ENCODE measurements at places on chromosomes 12 and 14.

- no peak for DNase-seq
These were observed 184.8 kb upstream of the PDE3A start for GRCh38 chr12:20183563-20183962.

DNA sequence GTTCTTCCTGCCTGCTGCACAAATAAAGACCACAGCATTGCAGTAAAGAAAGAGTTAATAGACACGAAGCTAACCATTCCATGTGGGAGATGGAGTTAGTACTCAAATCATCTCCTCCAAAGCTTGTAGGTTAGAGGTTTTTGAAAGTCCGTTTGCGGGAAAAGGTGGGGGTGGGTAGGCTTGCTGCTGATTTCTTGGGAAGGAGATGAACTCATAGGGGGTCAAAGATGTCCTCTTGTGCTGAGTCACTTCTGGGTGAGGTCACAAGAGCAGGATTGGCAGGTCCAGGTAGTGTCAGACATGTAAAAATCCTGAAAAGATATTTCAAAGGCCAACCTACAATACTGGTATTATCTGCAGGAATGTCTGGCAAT is 66.4 kb downstream of the PTHLH start:
- DNase-seq, result no peak

DNA sequence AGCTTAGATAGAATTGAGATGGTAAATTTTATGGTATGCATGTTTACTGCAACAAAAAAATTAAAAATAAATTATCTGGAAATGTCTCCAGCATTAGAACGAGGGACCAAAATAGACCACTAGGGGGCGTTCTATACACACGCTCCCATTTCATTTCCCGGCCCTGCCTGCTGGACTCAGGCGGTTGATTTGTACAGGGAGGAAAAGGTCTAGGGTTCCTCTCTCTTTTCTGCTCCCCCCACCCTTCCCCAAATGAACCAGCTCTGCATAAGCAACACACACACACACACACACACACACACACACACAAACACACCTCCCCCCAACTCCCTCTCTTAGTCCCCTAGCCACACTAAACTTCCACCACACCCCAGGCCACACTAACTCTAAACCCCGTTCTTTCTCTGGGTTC is 7.8 kb upstream of the DTX1 start:
- peak; percentile 17 for DNase-seq

DNA sequence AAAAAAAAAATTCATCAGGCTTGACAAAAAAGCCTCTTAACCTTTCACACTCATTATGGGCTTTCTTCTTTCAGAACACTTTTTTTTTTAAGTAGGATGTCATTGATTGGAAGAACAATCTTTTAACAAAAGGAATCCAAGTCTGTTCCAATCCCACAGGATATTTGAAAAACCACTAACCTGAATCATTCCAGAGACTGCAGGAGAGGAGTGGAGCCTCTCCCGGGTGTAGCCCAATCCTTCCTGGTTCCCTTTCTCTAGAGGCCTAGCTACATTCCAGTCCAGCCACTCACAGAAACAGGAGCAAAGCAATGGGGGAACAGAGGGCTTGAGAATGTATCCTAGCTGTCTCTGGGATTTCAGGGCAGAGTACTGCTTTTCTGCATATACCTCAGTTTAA is 4.3 kb downstream of the MFAP5 start:
- no peak for DNase-seq

DNA sequence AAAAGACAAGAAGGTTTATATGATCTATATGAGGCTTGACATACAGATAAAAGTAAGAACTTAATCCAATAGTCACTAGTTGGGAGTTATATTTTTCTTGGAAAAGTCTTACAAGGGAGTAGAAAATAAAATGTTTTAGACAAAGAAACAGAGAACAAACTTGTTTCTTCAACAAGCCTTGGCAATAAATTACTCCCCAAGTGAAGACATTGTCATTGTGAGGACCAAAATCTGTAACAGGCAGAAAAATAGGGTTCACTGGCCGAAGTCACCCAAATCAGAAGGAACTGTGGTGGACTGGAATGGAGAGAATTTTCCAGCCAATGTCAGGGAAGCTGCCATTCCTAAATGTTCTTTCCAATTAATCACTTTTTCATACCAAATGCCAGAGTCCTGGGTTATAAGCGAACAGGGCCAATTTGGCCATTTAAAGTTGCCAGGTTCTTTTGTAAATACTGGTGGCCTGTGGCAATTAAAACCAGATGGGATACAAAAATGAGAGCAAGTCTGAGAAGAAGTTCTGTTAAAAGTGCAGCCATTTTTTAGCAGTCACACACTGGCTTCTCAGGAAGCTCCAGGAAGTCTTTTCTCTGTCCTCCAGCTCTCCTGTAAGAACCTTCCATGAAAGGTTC is 117.3 kb upstream of the OVCH1 start:
- DNase-seq, result no peak

GRCh38 chr14:43012817-43013216 is 1406.1 kb downstream of the LRFN5 start:
- no peak for DNase-seq

GRCh38 chr12:20024194-20024593 is 344.1 kb upstream of the PDE3A start:
- no peak for DNase-seq

DNA sequence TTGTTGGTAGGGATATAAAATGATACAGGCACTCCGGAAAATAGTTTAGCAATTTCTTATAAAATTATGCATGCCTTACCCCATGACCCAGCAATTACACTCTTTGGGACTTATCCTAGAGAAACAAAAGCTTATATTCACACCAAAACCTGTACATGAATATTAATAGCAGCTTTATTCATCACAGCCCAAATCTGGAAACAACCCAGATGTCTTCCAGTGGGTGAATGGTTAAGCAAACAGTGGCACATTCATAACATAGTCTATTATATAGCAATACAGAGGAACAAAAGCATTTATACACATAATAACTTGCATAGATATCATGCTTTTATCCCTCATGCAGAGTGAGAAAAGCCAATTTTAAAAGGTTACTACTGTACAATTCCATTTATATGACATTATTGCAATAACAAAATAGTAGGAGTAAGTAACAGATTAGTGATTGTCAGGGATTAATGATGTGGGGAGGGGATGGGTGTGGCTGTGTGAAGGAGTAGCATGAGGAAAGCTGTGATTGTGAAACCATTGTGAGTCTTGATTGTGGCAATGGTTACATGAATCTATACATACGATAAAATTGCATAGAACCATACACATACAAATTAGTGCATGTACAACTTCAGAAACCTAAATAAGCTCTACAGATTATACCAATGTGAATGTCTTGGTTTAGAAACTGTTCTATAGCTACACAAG is 363.1 kb upstream of the OR4E1 start:
- no peak for DNase-seq

DNA sequence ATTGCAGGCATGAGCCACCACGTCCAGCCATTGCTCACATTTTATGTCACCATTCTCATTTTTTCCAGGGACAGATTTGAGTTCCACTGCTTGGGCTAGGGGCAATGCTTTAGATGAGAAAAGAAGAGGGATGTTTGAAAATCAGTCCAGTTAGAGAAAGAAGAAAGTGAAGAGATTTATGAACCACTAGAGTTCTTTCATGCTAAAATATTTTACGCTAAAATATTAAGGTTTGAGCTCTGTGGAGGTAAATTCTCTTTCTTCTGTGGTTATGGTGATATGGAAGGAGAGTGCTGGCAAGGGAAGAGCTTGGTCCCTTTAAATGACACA is 21.5 kb downstream of the CFL2 start:
- no peak for DNase-seq

GRCh38 chr14:67998834-67999233 is 179.3 kb downstream of the RAD51B start:
- no peak for DNase-seq

DNA sequence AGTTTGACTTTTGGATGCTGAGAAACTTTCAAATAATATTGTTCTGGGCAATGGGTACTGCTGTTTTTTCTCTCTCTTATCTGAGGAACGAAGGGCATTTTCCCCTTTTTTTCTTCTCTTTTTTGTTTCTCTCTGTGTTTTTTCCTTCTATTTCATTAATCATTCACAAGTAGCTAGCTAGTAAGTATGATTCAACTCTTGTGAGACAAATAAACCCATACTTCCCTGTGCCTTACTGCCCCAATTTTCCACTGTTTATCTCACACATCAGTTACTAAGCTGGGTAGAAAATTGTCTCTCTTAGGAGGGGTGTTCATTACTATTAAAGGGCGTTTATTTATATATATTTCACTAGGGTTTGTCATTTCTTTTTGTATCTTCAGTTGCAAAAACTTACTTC is 437.6 kb downstream of the RERGL start:
- DNase-seq, result no peak

DNA sequence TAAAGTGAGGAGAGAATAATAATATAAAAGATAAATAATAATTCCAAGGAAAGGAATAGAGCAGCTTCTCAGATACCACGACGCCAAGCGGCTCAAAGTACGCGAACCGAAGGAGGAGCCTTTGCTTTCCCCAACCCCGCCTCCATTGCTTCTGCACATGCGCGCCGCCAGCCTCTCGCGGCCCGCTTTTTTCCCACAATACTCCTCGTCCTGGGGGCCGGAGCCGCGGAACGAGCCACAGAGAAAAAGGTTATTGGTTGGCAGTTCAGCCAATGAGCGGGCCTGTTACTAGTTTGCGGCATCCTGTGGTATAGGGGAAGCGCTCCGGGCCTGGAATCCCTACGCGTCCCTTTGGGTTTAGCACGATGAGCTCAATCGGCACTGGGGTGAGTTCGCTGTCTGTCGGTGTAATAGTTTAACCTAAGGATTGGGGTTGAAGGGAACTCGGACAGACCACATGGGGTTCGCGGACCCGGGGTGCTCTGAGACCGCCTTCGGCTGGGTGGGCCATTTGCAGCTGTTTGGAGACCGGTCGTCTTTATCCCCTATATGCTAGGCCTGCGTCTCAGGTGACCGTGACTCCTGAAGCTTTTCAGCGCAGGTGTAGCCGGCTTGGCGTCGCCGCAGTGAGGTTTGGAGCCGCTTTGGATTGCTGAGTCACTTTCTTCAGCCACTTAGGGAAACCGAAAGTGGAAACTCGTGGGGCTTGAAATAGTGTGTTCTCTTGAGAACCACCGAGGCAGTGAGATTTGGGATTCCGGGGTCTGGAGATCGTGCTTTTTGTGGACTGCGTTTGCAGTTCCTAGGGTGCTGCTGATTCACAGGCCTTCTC is at the start of gene PSMA3:
Gene PSMA3 (plus strand): TSS at position 288 of the 832 bp plus-strand sequence. CDS start 78 bp downstream, at position 366.
- DNase-seq, result peak; percentile 96

DNA sequence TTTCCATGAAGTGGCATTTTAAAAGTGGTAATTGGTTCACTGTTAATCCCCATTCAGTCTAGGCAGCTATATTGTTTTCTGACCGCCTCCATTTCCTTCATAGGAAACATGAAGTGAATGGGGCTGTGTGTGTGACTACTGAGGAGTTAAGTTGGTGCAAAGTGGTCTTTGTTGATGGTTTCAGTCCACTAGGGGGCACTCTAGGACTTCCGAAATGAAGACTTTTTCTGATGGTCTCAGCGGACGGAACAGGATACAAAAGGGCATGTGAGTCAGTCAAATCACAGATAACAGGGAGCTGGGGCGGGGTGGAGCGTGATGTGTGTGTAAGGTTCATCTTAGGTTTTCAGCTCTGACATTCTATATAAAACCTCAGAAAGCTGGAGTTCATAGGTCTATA is 240.1 kb upstream of the OR4E1 start:
- peak; percentile 49 for DNase-seq

DNA sequence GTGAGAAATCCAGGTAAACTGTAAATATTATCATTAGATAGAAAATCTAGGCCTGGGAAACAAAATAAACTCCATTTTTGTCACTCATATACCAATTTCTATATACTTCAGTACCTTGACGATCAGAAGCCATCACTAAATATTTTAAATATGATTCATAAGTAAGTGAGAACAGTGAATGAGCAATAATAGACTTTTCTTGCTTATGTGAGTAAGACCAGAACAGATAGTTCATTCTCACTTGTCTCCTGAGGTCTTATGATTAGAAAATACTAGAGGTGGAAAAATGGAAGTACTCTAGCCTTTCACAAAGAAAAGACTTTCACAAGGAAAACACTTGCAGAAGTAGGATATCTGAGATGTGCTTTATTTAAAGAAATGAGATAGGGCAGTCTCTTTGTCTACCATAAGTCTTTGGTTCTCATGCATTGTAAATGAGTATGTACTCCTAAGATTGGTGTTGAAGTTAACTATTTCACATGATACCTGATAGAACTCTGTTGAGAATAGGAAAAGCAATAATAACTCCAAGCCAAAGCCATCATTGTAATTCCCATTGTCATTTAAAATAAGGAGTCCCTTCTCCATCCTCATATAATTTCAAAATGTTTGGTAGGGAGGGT is 10.1 kb upstream of the SMCO3 start:
- no peak for DNase-seq

DNA sequence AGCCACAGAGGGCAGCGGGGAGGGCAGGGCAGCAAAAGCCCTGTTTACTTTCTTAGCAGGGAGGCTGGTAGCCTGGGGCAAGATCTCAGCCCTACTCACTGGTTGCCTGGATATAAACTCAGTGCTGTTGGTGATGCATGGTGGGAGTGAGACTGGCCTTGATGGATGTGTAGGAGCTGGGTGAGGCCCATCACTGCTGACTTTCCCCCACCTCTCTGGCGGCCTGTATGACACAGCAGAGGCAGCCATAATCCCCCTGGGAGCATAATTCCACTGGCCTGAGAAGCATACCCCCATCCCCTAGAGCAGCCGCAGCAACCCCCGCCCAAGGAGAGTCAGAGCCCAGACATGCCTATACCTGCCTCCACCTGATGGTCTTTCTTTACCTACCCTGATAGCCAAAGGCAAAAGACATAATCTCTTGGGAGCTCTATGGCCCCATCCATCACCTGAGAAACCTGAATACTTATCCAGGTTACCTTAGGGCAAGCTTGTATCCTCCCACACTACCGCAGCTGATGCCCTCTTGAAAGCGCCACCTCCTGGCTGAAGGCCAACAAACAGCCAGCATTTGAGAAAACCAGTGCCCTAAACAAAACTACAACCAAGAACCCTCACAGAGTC is 59.3 kb downstream of the DNAI7 start:
- DNase-seq, result no peak

DNA sequence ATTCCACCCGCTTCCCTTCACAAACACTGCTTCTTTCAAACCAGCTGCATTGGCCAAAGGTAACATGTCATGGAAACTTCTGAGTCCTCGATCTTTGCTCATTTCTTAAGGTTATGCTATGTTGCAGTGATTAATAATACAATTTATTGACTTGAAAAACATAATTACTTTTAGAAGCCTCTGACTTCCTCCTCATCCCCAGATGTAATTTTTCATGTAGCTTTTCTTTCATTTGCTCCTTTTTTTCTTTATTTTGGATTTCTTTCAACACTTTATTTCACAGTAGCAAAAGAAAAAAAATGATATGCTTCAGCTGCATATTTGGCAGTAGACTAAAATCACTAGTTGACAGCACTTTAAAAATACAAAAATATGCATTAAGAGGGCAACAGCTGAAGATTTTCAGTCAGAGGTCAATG is 116.2 kb downstream of the LRRIQ1 start:
- no peak for DNase-seq

- no peak for DNase-seq
These were observed 28.6 kb downstream of the MAX start for GRCh38 chr14:65073605-65074201.

- DNase-seq, result no peak
These were observed 85.4 kb downstream of the ZFP36L1 start for GRCh38 chr14:68707482-68707881.

Data from activated CD8-positive, alpha-beta memory T cell treated with anti-CD3 and anti-CD28 coated beads for 1 hour (primary cell).